ENCODE measurements at places on chromosomes 11 and 22.

- DNase-seq: no peak
Observed at GRCh38 chr22:43077121-43077877, 11.9 kb downstream of the TTLL1 start.

- no peak for DNase-seq
Observed at GRCh38 chr11:61752117-61752924, at the start of gene MYRF. Gene MYRF, plus strand, starts transcription at chr11:61752636. Its CDS starts 109 bp downstream, at chr11:61752745.

DNA sequence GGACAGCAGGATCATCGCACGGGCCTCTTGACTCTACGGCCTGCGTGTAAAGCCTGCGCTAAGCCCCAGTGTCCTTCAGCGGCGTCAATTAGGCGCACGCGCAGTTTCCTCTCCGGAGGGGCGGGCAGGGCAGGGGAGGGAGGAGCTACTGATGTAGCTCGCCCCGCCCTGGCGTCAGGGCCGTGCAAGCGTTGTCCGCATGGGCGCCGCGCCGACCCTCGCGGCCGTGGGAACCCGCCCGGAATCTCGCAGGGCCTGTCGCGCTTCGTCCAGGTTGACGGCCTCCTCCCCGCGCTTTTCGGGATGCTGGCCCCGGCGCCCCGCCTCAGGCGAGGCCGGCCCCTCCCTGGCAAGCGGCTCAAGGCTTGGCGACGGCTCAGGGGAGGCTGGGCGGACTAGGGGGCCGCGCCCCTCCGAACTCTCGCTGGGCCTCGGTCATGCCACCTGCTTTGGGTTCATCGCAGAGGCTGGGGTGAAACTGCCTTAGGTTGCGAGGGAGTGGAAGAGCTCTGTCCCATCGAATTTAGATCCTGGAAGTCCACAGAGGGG, 61.1 kb downstream of the ST3GAL4 start:
- peak; percentile 24 for DNase-seq

GRCh38 chr11:134339756-134340155, 8.0 kb downstream of the GLB1L2 start:
- DNase-seq: no peak

- no peak for DNase-seq
Observed at GRCh38 chr22:28978158-28978557, 83.5 kb downstream of the C22orf31 start.

GRCh38 chr11:2516276-2517015, 71.6 kb downstream of the KCNQ1 start:
- no peak for DNase-seq

- no peak for DNase-seq
Observed at GRCh38 chr22:25078591-25078990, 121.1 kb upstream of the CRYBB3 start.

GRCh38 chr11:120151536-120151935, 13.6 kb upstream of the TRIM29 start:
- DNase-seq: no peak

GRCh38 chr22:29717789-29718188, 2.0 kb upstream of the CABP7 start:
- DNase-seq: no peak

DNA sequence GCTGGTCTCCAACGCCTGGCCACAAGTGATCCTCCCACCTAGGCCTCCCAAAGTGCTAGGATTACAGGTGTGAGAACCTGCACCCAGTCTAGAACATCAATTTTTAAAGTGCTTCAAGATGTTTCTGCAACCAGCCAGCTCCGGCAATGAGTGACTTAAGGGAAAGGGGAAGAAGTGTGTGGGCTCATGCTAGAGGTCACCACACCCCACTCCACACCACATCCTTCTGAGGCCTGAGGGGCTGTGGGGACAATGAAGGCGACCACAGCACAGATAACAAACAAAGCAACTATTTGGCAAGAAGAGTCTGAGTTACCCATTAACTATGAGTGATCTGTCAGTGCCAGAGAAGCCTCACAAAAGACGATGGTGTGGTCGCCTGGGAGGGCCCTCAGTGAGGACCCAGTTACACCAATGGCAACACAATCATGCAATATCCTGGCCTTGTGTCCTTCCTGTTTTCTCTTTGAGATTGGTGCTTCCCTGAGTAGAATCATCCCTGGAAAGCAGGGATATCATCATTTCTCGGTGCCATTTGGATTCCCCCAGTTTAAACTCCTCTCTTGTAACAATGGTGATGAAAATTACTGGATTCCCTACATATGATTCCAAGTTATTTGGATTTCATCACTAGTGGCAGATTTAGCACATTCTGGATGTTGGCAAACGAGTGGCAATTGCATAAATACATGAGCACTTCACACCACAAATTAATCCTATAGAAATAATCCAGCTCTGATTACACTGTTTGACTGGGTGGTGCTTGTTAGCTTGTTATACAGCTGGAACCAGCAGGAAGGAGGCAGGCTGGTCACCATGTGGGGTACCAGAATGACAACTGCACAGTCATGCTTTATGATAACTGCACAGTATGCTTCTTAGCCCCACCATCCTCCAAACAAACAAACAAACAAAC, 18.4 kb downstream of the ABTB2 start:
- DNase-seq: no peak

DNA sequence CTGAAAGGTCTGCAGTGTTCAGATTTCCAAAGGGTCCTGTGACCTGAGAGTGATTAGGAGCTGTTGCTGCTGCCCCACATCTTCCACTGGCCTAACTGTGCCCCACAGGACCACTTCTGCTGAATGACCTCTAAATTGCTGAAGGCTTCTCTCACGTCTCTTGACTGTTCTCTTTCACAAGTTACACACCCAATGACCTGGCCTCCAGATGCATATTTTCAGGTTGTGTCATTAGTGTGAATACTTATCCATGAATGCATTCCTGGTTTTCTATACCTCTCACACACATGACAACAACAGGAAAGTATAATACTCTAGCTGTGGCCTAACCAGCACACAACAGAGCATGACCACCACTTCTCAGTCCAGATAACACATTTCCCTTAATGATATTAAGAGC, 15.4 kb downstream of the PRR14L start:
- DNase-seq: no peak

- no peak for DNase-seq
Observed at GRCh38 chr22:46122980-46123693, 27.2 kb upstream of the PPARA start.

DNA sequence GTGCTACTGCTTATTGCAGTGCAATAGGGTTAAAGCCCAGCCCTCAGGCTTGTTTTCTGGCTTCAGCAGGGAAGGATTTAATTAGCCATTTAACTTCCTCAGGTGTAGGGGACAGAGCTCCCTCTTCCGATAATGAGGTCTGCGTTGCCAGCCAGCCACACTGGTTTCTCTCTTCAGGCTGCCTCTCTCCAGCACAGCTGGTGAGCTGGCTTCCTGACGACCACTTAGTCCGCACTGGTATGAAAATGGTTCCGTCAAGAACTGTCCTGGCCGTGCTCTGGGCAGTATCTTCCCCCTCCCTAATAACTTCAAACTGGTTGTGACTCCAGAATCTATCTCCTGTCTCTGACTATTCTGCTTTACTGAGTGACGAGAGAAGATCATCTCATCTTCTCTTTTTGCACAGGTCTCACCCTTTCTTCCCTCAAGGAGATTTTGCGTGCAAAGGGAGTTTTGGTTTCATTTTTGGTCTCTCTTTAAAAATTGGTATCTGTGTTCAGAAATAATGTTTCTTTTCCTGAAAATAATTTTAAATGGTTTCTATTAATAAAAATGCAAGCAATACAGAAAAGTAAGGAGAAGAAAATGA, 49.2 kb downstream of the CNTN5 start:
- DNase-seq: peak; percentile 15

DNA sequence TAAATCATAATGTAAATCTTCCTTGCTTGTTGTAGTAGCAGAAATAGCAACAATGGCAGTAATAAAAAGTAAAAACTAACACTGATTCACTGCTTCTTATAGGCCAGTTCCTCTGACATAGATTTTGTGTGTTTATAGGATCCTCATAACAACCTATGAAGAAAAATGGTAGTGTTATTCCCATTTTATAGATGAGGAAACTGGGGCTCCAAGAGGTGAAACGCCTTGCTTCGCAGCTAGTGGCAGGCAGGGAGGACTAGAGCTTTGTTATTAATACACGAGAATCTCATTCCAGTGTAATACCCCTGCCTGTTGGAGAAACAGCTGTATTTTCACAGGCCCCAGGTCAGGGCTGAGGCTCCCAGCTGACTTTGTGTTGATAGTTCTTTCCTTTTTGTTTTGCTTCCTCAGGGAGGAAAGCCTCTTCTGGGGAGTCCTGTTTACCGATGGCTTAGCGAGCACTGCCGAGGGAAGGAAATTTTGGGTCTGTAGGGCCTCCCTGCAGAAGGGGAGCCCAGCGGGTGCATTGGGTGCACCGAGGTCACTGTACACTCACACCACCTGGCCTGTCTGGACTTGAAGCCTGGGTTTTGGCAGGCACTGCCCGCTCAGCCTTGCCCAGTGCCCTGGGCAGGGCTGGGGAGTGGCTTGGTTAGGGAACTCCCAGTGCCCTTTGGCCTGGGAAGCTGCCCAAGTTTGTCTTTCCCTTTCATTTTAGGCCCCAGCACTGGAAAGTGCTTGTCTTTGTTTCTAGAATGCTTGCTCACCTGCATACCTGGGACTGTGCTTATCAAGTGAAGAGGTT, 13.5 kb downstream of the KIAA1671 start:
- DNase-seq: no peak

DNA sequence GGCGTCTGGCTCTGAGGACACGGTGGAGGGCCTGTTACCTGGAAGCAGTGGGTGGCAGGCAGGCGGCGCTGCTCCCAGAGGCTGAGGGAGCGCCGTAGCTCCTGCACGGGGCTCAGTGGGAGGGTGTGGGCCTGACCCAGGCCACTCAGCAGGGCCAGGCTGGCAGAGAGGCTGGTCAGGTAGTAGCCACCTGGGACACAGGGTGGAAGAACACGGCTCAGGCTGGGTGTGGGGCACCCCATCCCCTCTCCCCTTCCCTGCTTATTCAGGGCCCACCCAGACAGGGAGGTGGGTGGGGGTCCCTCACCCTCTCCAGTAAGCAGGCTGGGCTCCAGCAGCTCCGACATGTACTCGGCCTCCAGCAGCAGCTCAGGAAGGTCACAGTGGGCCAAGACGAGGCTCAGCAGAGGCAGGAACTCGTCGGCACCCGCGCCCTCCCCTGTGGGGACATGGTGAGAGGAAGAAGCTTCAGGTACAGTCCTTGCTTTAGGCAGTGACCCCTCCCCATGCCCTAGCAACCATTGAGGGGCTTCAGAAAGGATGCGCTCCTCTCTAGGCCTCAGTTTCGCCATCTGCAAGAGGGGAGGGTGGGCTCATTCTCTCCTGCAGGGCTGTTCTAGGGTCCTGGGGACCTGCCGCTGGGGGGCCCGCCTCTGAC, 2.9 kb downstream of the RIN1 start:
- no peak for DNase-seq

- DNase-seq: no peak
Observed at GRCh38 chr22:45930324-45930723, 46.6 kb downstream of the WNT7B start.
